ENCODE measurements at places on chromosomes 13 and 19.
A peak's percentile ranks its signal among the peaks of the same experiment; 100 is the strongest.

- DNase-seq, result no peak
Observed at GRCh38 chr19:38737921-38738737, 6.1 kb downstream of the CAPN12 start.

DNA sequence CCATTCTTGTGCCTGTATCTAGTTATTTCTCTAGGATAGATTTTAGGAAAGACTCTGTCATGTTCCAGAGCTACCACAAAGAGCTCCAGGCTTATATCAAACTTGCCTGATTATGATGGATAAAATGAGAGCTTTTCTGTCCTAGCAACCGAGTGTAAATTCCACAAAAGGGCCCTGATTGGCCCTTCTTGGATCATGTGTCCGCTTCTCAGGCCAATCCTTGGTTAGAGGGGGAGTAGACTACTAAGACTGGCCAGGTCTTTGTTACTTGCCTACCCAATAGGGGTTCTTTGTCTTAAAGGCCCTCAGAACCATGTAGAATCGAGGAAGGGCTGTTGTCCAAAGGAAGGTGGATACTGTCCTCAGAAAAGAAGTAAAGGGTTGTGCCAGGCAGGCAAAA, 2.4 kb downstream of the DHX34 start:
- DNase-seq, result peak; percentile 37

DNA sequence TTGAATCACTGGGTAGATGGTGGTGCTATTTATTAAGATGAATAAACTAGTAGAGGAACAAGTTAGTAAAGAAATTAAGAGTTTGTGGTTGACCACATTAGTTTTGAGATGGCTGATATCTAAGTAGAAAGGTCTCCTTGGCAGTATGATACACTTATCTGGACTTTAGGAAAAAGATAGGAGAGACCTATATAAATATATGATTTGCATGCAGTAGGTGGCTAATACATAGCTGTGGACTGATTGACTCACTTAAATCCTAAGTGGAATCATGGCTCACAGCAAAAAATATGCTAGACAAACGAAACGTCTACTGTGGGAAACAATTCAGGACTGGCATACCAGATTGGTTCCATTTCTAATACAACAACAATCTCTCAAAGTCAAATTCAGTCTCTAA, 92.0 kb downstream of the CAB39L start:
- DNase-seq, result no peak

GRCh38 chr13:23129331-23129730, 51.4 kb upstream of the SGCG start:
- DNase-seq, result no peak

GRCh38 chr13:66992719-66993118, 237.4 kb downstream of the PCDH9 start:
- DNase-seq, result no peak

DNA sequence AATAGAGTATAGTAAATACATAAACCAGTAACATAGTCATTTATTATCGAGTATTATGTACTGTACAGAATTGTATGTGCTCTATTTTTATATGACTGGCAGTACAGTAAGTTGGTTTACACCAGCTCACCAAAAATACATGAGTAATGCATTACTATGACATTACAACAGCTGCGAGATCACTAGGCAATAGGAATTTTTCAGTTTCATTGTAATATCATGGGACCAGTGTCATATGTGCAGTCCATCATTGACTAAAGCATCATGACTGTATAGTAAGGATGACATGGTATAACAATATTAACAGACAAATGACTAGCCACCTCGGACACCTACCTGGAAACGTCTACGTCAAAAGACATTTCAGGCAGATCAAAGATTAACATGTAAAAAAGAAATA, 33.6 kb downstream of the ATP7B start:
- DNase-seq, result no peak

GRCh38 chr19:4559569-4559968, at the start of gene SEMA6B:
SEMA6B (minus strand) TSS chr19:4559684; CDS start chr19:4558457, 1,227 bp downstream.
- DNase-seq, result no peak

DNA sequence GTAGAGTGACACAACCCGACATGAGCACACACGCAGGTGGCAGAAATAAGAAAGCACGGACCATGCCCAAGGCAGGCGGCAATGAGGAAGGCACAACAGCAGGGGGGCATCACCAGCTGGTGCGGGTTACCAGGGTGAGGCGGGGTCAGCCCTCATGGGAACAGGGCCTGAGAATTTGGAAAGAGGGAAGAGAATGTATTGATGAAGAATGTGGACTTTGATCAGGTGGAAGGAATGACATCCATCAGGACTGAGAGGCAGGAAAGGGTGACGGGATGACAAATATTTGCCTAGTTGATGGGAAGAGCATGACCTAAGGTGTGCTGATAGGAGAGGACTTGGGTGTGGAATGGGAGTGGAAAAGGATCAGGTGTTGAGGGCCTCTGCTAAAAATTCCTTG, 177.5 kb downstream of the ABCC4 start:
- no peak for DNase-seq

GRCh38 chr19:31351056-31351854, 2.0 kb upstream of the TSHZ3 start:
- DNase-seq, result peak; percentile 80

DNA sequence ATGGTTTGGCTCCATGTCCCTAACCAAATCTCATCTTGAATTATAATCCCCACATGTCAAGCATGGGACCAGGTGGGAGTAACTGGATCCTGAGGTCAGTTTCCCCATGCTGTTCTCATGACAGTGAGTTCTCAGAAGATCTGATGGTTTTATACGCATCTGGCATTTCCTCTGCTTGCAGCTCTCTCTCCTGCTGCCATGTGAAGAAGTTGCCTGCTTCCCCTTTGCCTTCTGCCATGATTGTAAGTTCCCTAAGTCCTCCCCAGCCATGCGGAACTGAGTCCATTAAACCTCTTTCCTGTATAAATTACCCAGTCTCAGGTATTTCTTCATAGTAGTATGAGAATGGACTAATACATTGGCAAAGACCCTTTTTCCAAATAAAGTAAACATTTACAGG, 96.8 kb downstream of the TSHZ3 start:
- DNase-seq, result no peak

DNA sequence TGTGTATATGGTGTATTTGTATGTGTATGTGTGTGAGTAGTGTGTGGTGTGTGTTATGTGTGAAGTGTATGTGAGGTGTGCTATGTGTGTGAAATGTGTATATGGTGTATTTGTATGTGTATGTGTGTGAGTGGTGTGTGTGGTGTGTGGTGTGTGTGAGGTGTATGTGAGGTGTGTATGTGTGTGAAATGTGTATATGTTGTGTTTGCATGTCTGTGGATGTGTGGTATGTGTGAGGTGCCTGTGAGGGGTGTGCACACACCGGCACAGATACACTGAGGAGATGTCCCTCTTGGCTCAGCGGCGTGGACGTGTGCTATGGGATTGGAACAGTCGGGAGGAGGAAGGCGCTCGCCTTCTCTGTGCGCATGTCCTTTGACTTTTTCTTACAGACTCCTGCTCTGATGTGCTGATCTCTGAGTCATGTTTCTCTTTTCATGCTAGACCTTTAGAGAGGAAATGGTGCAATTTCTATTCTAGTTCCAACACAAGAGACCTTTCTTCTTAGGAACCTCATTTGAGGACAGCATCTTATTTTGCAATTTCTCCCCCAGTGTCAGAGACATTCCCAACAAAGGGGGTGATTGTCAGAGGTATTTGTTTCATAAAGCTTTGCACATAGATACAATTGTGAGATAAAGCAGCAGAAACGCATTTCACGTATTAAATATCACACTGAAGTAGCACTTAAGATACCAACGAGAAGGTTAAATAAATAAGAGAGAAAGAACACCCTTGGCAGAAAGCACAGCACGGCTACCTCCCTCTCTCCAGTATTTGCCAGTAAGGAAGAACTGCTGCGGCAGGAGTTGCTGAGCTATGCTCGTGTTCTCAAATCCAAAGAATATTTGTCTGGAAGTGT, 11.3 kb upstream of the TNFRSF19 start:
- peak; percentile 94 for DNase-seq

DNA sequence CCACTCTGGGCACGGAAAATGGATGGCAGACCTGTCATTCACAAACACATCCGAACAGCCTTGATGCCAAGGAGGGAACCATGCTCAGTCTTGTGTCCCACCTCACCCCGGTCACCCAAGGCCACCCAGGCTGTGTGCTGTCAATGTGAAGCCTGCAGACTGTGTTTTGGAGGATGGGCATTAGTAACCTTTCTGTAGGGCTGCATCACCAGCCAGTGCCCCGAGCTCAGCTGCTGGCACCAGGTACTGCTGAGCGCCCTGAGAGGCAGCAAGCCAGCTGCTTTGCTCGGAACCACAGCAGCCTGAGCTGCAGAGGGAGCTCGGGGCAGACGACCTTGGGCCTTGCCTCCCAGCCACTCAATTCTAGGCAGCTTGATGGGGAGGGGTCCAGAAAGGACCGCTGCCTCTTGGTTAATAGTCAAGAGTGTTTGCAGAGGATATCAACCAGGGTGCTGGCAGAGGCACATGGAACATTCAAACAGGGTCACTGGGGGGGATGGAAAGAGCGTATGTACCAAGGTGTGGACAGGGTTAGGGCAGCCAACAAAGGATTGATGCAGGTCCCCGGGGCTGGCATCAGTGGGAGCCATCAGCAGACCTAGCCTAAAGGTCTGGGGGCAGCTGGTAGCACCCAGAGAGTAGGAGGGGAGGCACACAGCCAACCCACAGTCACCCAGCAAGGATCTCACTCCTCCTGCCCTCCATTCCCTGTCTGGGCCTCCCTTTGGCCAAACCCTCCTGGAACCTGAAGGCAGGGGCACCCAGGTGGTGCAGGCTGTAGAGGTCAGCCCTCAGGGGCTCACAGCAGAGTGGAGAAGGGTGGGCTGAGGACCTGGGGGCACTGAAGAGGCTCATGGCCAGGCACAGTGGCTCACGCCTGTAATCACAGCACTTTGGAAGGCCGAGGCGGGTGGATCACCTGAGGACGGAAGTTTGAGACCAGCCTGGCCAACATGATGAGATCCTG, 8.1 kb downstream of the VSTM2B start:
- DNase-seq, result no peak

GRCh38 chr19:9075064-9075949, 11.6 kb upstream of the OR1M1 start:
- peak; percentile 83 for DNase-seq

- no peak for DNase-seq
Observed at GRCh38 chr13:76336889-76337844, 549.0 kb downstream of the KCTD12 start.

DNA sequence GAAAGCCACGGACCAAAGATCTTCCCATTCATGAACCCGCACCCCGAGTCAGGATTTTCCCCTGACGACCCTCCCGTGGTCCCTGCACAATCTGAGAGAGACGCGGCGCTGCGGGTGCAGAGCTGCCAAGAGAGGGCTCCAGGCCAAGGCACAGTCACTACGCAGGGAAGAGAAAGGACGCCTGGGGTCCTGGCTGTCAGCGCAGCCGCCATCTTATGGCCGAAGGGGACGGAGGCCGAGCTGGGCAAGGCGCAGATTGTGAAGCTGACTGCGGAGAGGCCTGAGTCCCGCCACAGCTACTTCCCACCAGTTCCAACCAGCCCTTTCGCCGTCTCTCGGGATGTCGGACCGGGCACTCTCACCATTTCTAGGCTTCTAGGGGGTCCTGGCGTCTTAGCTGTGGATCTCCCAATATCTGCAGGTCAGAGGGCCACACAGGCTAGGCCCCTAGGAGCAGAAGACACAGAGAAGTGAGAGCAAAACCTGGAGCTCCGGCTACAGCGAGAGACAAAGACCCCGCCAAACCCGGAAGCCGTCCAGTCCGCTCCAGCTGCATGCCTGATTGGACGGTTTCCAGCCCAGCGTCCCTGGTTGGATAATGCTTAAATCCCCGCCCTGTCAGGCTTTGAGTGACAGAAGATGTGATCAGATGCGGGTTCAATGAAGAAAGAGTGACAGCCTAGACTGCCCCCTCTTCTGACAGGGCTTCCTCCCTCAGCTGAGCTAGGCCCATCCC, at the start of gene ZNF100:
Gene ZNF100, minus strand, starts transcription at position 515 of the 736 bp plus-strand sequence. Its CDS starts 150 bp downstream, at position 365.
- peak; percentile 95 for DNase-seq

DNA sequence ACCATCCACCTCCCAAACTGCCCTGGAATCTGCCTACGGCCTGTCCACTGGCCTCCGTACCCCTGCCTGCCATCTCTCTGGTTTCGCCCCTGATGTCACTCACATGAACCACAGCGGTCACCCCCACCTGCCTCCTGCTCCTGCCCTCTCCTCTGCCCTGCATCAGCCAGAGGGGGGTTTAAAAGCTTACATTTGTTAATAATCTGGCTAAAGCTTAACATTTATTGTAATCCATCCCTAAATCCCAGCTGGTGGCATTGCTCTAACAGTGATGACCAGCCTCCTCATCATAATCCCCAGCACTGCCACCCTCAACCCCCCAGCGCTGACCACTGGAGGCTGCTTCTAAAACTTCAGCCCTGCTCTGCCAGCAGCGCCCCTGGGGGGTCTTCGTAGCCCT, 38.9 kb downstream of the DNM2 start:
- DNase-seq, result no peak

DNA sequence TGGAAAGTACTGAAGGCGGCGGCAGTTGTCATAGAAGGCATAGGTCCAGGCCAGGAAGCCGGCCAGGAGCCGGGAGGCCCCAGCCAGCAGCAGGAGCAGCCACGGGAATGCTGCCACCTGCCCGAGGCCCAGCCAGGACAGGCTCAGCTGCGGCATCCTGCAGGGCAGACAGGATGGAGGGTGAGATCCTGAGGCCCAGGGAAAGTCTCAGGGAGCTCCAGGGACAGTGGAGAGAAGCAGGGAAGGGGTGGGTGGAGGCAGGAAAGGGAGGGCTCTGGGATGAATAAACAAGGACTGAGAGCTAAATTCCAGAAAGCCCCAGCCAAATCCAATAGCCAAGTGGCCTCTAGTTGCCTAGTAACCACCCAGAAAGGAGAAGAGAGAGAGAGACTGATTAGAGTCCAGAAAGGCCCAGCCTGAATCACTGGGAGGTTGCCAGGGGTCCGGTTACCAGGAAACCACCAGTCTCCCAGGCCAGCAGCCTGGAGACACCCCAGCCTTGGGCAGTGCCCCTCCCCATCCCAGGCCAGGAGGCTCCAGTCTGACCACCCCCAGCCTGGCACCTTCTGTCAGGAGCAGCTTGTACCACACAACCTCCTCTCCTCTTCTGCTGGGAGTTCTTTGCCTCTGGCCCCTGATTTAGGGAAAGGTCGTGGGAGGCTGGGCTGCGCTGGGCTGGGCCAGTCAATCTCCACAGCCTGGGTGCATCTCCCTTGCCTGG, 7.5 kb upstream of the OR10H5 start:
- DNase-seq, result peak; percentile 24

DNA sequence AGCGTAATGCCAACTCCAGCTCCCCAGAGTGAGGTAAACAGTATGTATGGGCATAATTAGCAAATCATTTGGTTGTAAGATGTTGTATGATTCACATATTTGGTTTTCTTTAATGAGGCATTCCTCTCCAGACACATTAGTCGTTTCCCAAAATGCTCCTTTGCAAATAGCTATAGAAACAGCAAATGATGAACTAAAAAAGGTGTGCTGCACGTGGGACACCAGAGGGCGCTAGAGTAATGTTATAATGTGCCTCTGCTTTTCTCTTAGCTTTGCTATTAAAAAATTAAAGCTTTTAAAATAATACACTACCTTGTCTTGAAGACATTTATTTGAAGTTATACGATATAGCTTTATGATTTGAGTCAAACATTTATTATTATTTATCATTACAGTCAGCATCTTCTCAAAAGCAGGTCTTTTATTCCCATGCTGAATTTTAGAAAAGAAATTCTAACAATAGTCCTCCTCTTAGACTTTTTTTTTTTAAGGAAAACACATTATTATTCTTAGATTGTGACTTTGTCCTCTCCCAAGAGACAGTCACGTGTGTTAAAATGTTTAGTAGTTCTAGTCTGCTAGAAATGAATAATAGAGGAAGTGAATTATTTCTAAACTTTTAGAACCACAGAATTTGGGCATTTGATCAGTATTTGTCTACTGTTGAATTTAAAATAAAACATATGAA, 121.6 kb upstream of the FRY start:
- peak; percentile 81 for DNase-seq
